ENCODE measurements at places on chromosomes 2 and 18.

GRCh38 chr2:45293182-45293581, 283.9 kb upstream of the SIX2 start:
- no peak for DNase-seq

DNA sequence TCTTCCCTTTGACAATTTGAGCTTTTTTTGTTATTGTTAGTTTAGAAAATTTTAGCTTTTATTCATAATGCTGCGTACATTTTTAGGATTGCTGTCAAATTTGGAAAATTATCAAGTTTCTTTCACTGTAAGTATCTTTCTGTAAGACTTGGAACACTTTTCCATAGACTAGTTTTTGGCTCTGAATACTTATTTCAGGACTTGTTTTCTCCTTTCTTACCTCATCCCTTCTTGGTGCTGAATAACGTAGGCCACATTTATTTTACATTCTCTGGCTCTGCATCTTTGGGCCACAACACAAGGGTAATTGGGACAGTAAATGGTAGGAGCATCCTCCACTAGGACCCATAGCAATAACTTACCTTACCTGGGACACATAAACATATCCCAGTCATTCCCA, 85.1 kb downstream of the CCDC85A start:
- DNase-seq, result no peak

GRCh38 chr2:86307431-86307830, 30.0 kb downstream of the REEP1 start:
- DNase-seq, result no peak

GRCh38 chr18:10515456-10515855, 10.4 kb upstream of the NAPG start:
- no peak for DNase-seq

DNA sequence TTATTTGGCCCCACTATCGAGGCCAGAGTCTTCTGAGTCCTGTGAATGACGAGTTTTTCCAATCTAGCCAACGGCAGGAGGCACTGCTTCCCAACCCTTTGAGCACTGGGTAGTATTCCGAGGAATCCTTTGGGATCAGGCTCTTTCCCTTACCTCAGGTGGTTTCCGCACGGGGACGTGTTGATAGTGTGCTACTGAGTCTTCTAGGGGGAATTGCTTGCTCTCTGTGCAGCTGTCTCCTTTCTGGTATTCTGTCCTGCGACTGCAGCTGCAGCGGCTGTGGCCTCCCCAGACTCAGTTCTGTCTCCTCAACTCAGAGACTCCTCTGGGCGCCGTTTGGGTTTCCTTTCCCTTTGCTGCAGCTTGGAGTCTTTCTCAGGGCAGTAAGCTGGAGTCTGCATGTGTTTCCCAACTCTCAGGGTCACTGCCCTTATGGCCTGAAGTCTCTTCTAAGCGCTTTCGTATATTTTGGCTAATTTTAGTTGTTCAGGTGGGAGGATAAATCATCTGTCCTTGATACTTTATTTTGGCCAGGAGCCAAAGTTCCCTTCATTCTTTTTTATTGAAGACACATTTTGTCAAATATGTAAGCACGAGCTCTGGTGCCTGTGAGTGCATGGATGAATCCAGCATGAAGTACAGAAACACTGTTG, 118.4 kb downstream of the MAP4K4 start:
- no peak for DNase-seq

DNA sequence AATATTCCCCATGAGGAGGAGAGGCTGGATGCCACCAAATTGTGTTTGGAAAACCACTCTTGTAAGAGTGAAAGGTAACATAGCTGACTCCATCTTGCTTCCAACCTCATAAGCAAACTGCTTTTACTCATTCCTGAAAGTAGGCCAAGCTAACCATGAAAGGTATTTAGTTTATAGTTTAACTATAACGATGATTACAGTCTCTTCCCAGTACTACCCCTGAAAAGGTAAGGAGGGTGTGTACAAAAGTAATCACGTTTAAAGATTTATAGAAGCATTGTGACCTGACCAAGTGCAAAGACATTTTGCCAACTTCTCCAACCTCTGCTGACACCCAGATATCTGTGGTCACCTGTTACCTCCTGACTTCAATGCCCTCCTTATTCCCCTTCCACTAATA, 122.6 kb downstream of the CD8B2 start:
- no peak for DNase-seq

DNA sequence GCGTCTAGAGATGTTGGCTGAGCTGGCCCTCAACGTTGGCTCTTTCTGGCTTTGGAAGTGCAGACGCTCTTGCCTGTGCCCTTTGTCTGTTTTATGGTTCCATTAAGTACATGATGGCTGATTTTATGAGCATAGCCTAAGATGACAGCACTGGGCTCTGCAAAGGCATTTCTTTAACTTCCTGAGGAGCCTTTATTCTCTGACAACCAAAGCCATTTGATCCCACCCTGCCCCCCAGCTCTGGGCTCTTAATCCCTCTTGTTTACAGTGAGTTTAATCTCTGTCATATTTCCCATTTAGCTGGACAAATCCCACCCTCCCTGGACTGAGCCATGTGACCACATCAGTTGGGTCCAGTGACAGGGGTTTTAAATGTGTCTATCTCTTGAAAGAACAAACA, 195.9 kb downstream of the ACKR3 start:
- no peak for DNase-seq

GRCh38 chr18:56240405-56240804, 398.0 kb downstream of the TXNL1 start:
- DNase-seq, result no peak

Measured in NAMALWA (cell line).